SK-N-MC (cell line): ENCODE measurements at places on chromosomes 4 and X.
A peak's percentile ranks its signal among the peaks of the same experiment; 100 is the strongest.

DNA sequence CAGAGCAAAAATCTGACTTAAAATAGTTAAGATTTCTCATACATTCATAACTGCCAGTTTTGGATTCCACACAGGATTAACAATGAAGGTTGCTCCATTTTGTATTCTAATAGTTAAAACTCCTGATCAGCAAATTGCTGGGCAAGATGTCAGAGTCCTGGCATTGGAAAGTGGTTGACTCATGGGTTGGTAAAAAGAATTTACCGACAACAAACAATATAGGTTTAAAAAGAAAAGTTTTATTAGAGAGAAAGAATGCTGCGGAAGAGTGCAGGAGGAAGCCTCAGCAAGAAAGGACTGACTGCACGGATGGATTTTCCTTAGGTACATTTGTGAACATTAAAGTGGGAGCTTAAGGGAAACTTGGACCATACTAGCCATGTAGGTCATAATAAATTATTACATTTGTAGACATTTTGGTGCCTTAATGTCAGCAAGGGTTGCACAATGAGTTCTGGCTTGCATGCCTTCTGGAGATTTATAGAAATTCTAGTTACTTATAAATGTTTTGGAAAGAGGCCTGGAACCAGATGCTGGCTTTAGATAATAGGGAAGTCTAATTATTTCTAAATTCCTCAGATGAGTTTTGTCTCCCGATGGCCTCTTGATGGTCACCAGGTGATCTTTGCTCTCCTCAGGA lies 25.4 kb upstream of the IL2 start:
- DNase-seq = no peak

- DNase-seq = no peak
Measured at GRCh38 chrX:45766981-45767501, 566.4 kb upstream of the DIPK2B start.

- DNase-seq = no peak
Measured at GRCh38 chr4:1517592-1518411, 111.6 kb upstream of the NKX1-1 start.

- peak; percentile 42 for DNase-seq
Measured at GRCh38 chrX:13223868-13224567, 95.8 kb downstream of the ATXN3L start.

- no peak for DNase-seq
Measured at GRCh38 chr4:109302361-109303139, at the start of gene COL25A1. COL25A1 (minus strand) TSS chr4:109302658.

- DNase-seq = no peak
Measured at GRCh38 chr4:88078579-88078978, 71.1 kb downstream of the PKD2 start.

- no peak for DNase-seq
Measured at GRCh38 chr4:71333960-71334359, 4.9 kb upstream of the SLC4A4 start.

DNA sequence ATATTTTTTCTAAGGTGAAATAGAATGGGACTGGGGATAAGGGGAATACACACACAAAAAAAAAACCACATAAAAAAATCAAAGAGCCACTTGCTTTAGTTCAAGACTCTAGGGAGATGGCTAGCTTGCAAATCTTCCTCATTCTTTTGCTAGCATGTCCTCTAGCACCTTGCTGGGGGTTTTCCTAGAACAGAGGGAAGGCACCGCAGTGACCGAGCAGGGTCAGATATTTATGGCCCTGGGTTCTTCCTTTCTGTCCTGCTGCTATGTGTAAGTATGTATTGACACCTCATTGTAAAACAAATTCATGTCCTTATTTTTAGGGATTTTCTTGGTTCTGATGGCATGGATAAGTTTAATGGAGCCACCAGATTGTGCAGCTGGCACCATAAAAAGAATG lies 81.2 kb downstream of the SHISA3 start:
- DNase-seq = no peak

GRCh38 chr4:174707051-174707676 lies 121.9 kb downstream of the GLRA3 start:
- no peak for DNase-seq

DNA sequence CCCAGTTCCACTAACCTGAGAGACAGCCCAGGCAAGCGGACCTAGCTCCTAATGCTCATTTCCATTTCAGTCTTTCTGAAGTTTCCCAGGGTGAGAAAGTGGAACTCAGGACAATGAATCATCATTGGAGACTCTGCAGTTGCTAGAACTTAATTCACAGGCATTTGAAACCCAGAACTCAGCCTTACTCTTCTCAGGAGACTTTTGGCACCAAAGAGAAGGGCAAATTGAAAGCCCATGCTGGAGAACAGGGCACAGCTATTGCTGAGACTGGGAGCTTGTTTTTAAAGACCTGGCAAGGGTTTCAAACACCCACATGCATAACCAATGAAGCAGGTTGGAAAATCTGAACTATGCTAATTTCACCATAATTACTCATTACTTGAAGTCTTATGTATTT lies 36.0 kb downstream of the BST1 start:
- no peak for DNase-seq

GRCh38 chr4:74370912-74371311 lies 6.0 kb downstream of the EREG start:
- DNase-seq = peak; percentile 40

- peak; percentile 66 for DNase-seq
Measured at GRCh38 chr4:180947425-180947824, 1295.8 kb upstream of the TENM3 start.

GRCh38 chrX:43958529-43958928 lies 14.7 kb downstream of the NDP start:
- peak; percentile 61 for DNase-seq

DNA sequence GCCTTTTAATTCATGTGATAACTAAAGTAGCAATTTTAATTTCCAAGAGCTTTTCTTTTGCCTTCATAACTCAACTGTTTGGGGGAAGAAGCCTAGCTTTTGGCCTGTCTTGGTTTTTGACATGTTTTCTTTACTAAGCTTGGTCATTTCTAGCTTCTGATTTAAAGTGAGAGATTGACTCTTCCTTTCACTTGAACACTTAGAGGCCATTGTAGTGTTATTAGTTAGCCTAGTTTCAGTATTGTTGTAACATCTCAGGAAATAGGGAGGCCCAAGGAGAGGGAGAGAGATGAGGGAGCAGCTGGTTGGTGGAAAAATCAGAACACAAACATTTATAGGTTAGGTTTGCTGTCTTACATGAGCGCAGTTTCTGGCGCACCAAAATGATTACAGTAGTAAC lies 44.8 kb downstream of the DCLK2 start:
- DNase-seq = no peak

- no peak for DNase-seq
Measured at GRCh38 chrX:8832582-8833378, 31.6 kb upstream of the FAM9A start.

GRCh38 chr4:88907478-88907877 lies 149.5 kb downstream of the FAM13A start:
- no peak for DNase-seq
